ENCODE measurements at places on chromosomes 2 and 18. TPM values are rescaled to one million over a fixed set of nuclear protein-coding genes. Genes with fewer than 3 reads are reported as not detected.

Gene GPR75
- total RNA-seq: 0.61 TPM

Gene FABP1
- total RNA-seq: not detected

Gene IL18RAP
- total RNA-seq: 1.2 TPM

Gene ZNF396
- total RNA-seq: 1.4 TPM

Gene RAD51AP2
- not detected for total RNA-seq

Gene TAF4B
- total RNA-seq: 1.6 TPM

Gene TMEM169
- total RNA-seq: 0.15 TPM

Gene CTNNA2
- total RNA-seq: not detected

Gene TXNDC2
- total RNA-seq: not detected

GRCh38 chr18:45291621-45292615 is 323.4 kb upstream of the SLC14A2 start:
- no peak for DNase-seq

- no peak for DNase-seq
Measured at GRCh38 chr2:230657462-230657861, 55.2 kb upstream of the CAB39 start.

GRCh38 chr18:75211953-75212750 is 1.6 kb downstream of the TSHZ1 start:
- DNase-seq: peak; percentile 58

- DNase-seq: no peak
Measured at GRCh38 chr18:24114924-24115549, 23.8 kb upstream of the CABYR start.

GRCh38 chr2:67923696-67924095 is 139.1 kb downstream of the C1D start:
- DNase-seq: peak; percentile 5

DNA sequence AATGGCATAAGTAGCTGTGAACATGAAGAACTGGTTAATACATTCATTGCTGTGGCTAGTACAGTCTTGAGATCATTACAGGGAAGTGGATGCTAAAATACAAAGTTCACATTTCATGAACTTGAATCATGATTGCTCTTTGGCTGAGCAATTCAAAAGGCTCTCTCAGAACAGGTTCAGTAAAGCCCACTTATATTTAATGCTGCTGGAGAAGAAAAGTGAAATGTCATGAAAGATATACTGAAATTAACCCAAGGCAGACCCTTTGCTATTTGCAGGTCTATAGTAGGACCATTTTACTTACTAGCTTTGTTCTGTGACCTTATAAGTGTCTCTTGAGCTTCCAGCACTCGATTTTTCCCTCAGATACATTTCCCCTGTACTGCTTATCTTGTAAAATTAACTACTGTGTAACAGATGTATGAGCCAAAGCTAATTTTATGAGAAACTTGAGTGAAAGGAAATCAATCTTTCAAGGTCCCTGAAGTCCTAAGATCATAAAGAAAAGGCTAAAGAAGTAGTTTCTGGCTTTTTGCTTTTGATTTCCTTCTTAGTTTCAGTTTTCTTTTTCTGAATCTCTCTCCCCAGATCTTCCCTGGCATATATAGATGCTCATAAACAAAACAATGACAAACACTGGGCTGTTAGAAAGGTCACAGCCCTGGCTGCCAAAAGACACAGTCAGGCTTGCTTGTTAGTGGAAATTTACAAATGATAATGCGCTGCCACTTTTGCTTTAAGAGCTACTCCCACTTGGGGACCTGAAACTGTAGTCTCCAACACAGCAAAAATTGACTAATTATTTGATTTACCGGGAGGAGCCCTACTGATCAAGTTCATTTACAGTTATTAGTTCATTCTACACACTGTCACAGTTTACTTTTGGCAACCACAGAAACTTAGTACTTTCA is 132.7 kb upstream of the XPO1 start:
- DNase-seq: peak; percentile 28

- no peak for DNase-seq
Measured at GRCh38 chr2:219480004-219480403, 18.7 kb upstream of the GMPPA start.

DNA sequence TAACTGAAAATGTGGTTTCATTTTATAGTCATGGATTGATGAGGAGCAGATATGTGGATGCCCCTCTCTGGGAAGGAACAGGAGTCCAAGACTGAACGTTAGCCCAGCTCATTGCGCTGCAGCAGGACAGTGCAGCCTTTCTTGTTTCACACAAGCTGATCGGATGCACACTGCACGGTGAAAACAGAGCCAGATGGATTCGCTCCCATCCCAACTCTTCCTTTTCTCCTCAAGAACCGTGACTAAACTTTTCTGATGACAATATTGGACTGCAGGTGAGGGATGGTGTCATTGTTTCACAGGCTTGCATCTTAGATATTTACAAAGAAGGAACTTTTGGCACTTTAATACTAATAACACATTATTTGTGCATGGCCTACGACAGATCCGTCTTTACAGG is 33.8 kb upstream of the COPS8 start:
- DNase-seq: no peak

DNA sequence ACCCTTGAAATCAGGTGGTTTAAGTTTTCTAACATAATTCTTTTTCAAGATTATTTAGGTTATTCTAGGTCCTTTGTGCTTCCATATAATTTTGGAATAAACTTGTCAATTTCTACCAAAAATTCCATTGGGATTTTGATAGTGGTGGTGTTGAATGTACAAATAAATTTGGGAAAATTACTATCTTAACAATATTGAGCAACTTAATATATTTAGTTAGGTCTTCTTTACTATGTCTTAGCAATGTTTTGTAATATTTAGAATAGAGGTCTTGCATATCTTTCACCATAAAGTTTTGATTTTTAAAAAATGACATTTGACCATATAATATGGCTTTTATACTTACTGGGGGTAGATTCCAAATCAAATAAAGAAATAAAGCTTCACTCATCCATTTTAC is 34.0 kb upstream of the CTIF start:
- DNase-seq: no peak

DNA sequence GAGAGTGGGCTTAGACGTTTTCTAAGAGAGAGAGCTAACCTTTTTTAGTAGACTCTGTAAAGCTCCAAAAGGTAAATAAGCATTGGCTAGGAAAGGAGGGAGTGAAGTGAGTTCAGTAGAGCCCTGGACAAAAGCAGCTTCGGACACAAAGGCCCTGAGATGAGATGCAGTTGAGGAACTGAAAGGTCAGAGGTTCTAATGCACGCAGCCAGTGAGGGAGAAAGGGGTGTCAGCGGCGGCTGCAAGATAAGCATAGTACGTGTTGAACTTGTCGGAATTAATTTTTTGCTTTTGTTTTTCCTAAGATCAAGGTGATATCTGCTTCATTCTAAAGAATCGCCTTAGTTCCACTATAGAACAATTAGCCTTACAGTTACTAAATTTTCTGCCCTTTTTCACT is 11.2 kb upstream of the SLC8A1 start:
- no peak for DNase-seq

DNA sequence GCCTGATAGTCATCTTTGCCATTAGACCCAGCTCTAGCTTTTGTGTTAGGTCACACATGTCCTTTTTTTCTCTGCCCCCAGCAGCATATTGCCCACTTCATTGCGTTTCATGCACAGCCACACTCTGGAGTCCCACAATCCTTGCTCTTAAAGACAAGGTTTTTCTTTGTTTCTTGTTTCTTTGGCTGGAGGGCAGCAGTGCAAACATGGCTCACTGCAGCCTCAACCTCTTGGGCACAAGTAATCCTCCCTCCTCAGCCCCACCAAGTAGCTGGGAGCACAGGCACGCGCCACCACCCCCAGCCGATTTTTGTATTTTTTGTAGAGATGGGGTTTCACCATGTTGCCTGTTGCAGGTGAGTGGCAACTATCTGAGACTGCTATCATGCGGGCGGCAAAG is 16.9 kb upstream of the PAPOLG start:
- no peak for DNase-seq

- DNase-seq: no peak
Measured at GRCh38 chr2:95238131-95238530, 30.8 kb downstream of the ZNF892 start.

GRCh38 chr2:97718051-97718882 is 4.9 kb downstream of the ZAP70 start:
- no peak for DNase-seq

DNA sequence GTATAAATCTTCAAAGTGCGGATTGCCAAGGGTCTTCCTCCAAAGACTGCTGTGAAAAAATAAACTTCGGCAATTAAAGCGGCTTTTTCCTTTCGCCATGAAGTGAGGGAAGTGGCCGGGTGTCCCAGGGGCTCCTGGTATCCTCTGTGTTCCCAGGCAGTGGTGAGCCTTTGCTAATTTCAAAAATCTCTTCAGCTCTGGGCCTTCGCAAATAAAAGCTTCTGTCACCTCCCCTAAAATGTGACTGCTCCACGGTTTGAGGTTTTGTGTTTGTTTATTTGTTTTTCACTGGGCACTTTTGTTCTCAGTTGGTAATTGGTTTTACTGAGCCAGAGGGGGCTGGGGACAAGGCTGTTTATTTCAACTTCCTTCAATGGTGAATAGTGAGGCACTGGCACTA is 270.1 kb upstream of the POU3F3 start:
- no peak for DNase-seq

- DNase-seq: no peak
Measured at GRCh38 chr18:40938615-40939014, 1016.4 kb upstream of the PIK3C3 start.
